ENCODE measurements at places on chromosomes 6 and 20.
A peak's percentile ranks its signal among the peaks of the same experiment; 100 is the strongest.

- DNase-seq, result no peak
Observed at GRCh38 chr20:23085436-23086055, 578 bp downstream of the CD93 start.

- no peak for DNase-seq
Observed at GRCh38 chr6:36963451-36964290, 9.1 kb downstream of the PI16 start.

DNA sequence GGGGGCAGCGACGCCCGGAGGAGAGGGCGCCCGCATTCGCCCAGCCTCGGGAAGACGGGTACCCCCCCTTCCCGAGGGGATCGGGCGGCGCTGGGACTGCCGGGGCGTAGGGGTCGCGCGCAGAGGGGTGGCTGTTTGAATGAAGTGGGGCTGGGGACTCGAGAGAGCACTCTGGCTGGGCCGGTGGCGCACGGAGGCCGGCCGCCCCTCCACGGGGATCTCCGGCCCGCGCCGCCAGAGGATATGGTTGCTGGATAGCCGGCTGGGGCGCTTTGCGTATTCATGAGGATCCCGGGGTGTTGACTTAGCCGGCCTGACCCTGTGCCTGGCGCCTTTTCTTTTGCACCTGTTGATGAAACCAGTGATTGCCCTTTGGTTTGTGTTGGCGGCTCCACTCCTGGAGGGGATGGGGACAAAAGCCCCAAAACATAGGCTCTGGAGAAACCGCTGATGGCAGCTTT is 469 bp downstream of the SYNJ2 start:
- peak; percentile 59 for DNase-seq

- DNase-seq, result no peak
Observed at GRCh38 chr20:54044156-54044555, 26.2 kb downstream of the BCAS1 start.

DNA sequence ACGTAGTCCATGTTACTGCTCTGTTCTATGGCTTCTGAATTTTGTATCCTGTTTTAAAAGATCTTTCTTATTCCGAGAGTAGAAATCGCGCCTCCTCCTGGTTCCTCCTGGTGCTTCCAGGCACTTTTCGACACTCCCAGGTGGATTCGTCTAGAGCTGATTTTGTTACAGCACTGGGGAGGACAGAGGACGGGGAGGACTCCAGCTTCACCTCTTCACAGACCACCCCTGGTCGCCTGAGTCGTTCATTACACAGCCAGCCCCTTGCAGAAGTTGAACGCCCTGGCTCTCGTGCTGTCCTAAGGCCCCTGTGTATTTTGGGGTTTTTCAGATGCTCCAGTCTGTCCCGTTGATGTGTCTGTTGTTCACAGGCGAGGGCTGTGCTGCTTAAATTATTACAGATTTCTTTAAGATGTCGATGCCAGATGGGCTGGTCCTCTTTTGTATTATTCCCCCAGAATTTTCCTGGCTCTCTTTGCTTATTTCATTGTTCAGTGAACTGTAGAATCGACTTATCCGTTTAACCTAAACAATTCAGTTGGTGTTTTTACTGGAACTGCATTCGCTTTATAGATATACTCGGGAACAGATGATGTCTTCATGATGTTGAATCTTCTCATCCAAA is 30.5 kb downstream of the COL20A1 start:
- DNase-seq, result no peak

DNA sequence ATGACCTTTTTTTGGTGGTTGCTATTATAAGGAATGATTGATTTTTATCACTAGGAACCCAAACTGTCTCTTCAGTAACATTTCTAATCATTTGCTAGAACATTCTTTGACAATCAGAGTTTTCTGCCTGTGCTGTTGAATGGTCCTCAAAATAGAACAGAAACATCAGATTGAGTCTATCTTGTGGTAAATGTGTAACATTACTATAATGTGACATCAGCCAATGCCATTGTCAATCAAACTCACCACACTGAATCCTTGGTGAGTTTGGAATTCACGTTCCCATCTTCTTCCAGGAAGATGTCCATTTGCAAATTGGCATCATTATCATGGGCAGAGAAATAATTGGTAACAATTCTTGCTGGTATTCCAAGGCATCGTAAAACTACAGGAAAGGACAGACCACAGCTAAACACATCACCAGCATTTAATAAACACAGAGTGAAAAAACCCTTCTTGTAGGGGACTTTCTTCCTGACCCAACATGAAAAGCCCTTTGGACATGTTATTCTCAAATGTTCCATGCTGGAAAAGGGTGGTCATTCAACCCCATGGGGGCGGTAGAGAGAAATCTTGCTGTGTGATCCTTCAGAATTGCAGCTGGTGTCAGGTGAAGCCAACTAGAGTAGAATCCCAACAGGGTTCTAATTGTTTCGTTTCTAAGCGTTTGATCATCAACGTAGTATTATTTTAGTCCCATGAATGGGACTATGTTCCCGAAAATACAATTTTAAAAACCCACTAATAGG is 98.5 kb downstream of the F13A1 start:
- DNase-seq, result peak; percentile 30

DNA sequence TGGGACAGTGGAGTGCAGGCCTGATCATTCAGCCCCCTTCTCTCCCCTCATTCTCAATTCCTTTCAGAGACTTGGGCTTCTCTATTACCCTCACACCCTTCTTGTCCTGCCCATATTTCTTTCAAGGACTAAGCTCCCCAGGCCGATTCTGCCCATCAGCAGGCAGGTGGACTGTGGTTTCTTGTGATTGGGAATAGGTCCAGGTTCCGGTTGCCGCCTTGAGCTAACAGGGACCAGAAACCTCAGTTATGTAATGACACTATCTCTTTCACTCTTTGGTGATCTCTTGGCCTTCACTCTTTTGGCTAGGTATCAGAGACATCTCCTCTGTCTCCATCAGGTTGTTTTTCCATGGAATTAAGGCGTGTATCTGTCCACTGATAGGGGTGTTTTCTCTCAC is 6.5 kb downstream of the MUCL3 start:
- no peak for DNase-seq

- DNase-seq, result no peak
Observed at GRCh38 chr6:105001906-105002305, 45.0 kb downstream of the LIN28B start.

GRCh38 chr6:37801605-37801940 is 18.0 kb upstream of the ZFAND3 start:
- no peak for DNase-seq

- no peak for DNase-seq
Observed at GRCh38 chr20:32877507-32877906, 18.8 kb downstream of the EFCAB8 start.

- DNase-seq, result no peak
Observed at GRCh38 chr20:47489448-47489872, 12.2 kb upstream of the NCOA3 start.

DNA sequence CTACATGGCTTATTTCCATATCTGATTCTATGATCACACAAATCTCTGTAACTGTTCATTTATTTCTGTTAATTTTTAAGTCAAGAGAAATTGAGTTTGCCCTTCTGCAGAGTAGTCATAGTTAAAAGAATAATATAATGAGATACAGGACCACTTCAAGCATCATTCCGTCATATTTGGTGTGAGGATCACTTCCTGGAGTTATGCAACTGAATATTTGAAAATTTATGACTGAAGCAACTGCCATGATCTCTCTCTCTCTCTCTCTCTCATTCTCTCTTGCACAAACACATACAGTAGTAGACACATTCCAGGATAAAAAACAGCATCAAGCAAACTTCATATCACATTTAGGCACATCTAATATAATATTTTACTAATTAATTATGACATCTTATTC is 116.4 kb downstream of the COL9A1 start:
- no peak for DNase-seq

DNA sequence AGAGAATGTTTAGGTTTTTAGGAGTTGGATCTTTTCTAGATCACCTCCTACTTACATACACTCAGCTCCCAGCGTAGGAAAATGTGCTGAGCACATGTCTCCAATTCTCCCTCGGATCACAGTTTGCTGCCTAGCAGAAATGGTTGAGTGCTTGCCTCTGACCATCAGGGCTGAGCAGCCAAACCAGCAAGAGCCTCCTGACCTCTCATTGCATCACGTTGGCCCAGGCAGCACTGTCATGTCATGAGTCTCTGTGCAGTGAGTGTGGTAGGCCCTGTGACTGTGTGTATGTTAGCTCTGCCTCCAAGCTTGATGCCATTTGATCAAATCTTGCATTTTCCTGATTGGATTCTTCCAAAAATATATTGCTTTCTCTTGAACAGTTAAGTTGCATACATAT is 112.0 kb downstream of the LRRC1 start:
- no peak for DNase-seq

DNA sequence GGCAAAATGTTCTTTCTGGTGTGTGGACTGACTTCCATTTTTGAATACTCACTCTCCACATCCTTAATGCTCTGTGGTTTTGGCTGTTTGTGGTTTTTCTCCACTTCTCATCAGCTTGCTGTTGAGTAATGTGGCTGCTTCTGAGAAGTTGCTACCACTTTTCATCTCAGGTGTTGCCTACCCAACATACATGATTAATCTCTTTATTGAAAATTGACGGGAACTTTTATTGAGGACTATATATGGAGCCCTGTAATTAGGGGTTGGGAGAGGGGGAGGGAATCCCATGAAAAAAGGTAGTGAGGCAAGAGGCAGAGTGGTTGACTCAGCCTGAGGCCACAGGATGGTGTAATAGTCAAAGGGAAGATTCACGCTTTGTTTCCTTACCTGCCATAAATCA is 17.6 kb downstream of the IL22RA2 start:
- no peak for DNase-seq

- no peak for DNase-seq
Observed at GRCh38 chr6:32076321-32076809, 32.8 kb downstream of the TNXB start.

GRCh38 chr20:41483553-41483930 is 116.9 kb upstream of the EMILIN3 start:
- DNase-seq, result no peak

DNA sequence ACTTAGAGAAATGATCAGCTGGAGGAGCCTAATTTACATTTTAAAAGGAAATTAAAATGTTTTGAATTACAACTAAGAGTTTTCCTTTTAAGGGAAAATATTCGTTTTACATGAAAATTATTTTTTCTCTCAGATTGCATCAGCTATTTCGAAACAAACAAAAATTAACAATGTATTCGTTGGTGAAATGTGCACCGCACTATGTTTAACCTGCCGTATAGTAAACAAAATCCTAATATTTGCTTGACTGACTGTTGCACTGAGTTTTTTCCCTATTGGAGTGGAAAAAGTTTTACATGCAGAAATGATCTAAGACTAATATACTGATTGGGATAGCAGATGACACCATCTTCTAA is 5.7 kb downstream of the PDE10A start:
- no peak for DNase-seq

GRCh38 chr6:15796130-15796771 is 133.4 kb upstream of the DTNBP1 start:
- no peak for DNase-seq

DNA sequence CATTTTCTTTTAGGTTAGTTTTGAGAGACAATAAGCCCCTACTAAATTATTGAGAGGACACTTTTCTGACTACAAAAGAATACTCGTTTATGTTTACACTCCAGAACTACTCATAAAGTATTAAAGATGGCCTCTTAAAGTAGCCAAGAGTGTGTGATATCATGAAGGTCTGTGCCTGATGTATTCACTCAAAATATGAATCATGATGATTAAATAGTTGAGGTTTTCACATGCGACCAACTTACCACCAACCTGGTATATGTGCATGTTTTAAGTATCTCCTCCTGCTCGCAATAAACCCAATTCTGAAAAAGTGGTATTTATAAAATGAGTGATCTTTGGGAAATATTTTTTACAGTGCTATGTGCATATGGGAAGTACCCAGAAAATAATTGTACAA is 43.9 kb downstream of the IL20RA start:
- DNase-seq, result no peak

DNA sequence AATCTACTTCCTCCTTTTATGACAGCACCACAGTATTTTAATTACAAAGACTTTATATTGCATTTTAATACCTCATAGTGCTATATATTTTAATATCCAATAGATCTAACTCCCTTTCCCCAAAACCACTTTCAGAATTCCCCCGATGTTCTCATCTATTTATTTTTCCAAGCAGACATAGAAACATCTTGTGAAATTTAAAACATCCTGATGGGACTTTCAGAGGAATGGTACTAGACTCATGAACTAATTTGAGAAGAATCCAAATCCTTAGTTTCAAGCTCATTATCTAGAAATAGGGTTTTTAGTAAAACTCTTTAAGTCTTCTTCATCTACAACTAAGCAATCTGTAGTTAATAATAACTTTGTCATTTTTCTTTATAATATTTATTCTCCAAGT is 97.0 kb downstream of the TRERF1 start:
- no peak for DNase-seq

- DNase-seq, result no peak
Observed at GRCh38 chr6:95487817-95488216, 89.5 kb upstream of the MANEA start.

GRCh38 chr6:38404900-38405556 is 234.7 kb downstream of the BTBD9 start:
- DNase-seq, result no peak

GRCh38 chr20:32496811-32497533 is 88.2 kb downstream of the NOL4L start:
- DNase-seq, result no peak

DNA sequence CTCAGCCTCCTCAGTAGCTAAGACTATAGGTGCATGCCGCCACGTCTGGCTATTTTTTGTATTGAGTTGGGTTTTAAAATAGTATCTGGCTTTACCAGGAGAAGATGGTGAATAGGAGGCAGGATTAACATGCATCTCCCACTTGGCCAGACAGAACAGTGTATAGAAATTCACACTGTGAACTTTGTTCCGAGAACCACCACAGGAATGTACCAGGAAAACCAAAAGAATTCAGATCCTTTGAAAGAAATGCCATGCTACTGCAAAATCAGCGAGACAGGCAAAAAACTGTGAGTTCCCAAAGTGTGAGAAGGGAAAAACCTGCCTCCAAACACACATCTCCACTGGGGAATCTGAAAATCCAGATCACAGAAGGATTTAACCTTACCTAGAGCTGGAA is 327.6 kb downstream of the NKAIN2 start:
- no peak for DNase-seq

- no peak for DNase-seq
Observed at GRCh38 chr6:157615420-157615769, 207.7 kb upstream of the SNX9 start.

DNA sequence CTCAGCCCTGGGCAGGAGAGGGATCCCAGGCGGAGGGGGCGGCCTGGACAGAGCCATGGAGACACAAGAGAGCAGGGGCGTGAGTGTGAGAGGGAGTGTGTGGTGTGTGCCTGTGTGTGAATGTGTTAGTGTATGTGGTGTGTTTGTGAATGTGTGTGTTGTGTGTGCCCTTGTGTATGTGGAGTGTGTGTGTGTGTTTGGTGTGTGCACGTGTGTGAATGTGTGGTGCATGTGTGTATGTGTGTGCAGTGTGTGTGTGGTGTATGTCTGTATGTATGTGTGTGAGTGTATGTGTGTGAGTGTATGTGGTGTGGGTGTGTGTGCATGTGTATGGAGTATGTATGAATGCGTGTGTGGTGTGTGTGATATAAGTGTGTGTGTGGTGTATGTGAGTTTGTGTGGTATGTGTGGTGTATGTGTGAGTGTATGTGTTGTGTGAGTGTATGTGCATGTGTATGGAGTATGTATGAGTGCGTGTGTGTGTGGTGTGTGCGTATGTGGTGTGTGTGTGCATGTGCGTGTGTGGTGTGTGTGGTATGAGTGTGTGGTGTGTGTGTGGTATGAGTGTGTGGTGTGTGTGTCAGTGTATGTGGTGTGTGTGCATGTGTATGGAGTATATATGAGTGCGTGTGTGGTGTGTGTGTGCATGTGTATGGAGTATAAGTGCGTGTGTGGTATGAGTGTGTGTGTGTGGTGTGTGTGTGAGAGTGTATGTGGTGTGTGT is 175.2 kb upstream of the AFDN start:
- DNase-seq, result no peak
